Fibroblast of lung (primary cell): ENCODE measurements at places on chromosomes 2 and 18.

- no peak for DNase-seq
Measured at GRCh38 chr2:17497718-17498117, 20.5 kb downstream of the RAD51AP2 start.

- DNase-seq, result peak; percentile 78
Measured at GRCh38 chr2:111117598-111118480, 2.9 kb upstream of the BCL2L11 start.

- DNase-seq, result peak; percentile 22
Measured at GRCh38 chr18:27778441-27778840, 398.5 kb downstream of the CDH2 start.

DNA sequence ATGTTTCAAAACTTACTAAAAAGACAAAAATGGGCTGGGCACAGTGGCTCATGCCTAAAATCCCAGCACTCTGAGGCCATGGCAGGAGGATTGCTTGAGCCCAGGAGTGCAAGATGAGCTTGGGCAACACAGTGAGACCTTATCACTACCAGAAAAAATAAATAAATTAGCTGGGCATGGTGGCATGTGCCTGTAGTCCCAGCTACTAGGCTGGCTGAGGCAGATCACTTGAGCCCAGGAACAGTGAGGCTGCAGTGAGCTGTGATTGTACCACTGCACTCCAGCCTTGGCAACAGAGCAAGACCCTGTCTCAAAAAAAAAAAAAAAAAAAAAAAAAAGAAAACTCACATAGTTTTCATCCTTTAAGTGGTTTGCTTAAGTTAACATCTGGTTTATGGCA lies 6.4 kb downstream of the TSPYL6 start:
- DNase-seq, result no peak

DNA sequence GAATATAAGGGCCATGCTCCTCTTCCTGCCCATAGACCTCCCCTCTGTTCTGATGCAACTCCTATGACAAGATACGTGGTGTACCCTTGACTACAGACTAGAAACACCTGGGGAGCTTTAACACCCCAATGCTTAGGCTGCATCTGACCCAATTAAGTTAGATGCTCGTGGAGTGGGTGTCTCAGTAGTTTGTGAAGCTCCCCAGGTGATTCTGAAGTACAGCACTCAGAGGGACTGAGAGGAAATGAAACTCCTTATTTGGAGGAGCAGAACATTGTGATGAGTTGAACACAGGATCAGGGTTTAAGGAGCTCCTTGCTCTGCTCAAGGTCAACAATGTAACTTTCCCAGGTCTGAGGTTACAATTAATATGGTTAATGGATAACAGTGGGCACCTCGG lies 80.3 kb upstream of the TTC39C start:
- no peak for DNase-seq

DNA sequence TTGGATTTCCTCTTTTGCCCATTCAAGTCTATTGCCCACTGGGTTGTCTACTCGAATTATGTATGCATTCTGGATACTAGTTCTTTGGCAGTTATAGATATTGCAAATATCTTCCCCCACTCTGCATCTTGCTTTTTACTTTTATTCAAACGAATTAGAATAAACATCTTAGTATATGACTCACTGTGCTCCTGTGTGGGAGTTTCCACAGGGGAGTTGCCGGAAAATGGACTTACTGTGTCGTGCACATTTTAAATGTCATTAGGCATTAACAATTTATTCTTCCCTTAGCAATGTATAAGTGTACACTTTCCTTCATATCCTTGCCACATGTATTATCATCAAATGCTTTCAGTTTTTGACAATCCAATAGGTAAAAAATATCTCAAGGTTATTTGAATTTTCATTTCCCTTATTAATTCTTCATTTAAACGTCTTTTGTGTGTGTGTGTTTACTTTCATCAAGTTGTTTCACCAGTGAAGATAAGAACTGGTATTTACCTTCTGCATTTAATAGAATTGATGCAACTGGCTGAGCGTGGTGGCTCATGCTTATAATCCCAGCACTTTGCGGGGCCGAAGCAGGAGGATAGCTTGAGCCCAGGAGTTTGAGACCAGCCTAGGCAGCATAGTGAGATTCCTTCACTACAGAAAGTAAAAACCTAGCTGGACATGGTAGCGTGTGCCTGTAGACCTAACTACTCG lies 4.6 kb upstream of the UGT1A5 start:
- peak; percentile 67 for DNase-seq

GRCh38 chr2:207911856-207912255 lies 113.5 kb downstream of the PLEKHM3 start:
- DNase-seq, result no peak

GRCh38 chr2:160298960-160299359 lies 98.9 kb upstream of the ITGB6 start:
- DNase-seq, result no peak

DNA sequence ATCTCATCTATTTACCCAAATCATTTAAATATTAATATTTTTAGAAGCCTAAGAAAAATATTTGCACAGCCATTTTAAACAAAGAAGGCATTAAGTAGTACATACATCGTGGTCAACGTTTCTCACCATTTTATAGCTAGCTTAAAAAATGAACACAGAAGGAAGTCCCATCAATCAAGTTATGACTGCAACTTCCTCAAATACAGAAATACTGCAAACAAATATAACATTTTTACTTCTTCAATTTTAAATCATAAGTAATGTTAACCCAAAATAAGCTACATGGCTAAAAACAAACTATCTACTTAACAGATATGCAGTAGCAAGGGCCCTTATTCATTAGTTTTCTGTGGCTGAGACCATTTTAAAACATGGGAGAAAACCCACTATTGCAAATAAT lies 30.6 kb downstream of the ITSN2 start:
- DNase-seq, result no peak

DNA sequence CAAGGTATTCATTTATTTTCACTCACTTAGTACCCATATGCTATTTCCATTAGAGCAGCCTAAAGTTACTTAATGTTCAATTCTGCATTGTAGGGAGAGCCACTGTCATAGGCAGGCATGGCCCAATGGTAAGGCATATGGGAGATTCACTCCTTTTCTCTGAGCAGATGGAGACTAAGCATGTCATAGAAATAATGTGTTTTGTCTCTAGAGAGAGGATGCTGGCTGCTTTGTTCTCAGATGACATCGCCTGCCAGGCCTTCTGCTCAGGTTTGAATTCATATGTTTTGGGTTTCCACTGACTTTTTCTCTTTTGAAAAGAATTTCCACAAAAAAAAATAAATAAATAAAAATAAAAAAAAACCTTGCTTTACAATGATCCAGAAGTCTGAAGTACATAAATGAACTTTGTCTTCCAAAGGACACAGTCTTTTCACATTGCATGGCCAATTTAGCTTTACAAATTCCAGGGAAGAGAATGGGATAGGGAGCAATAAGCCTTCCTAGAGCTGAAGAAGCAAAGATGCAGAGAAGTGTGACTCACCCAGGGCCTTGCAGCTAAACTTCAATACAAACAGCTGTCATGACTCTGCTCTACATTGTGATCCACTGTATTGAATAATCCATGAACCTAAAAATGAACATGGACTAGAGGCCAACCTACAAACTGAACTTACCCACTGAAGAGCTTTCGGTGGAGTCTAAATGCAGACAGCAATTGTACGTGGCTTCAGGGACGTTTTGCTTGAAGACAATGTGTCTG lies 422.5 kb downstream of the CMPK2 start:
- peak; percentile 44 for DNase-seq

DNA sequence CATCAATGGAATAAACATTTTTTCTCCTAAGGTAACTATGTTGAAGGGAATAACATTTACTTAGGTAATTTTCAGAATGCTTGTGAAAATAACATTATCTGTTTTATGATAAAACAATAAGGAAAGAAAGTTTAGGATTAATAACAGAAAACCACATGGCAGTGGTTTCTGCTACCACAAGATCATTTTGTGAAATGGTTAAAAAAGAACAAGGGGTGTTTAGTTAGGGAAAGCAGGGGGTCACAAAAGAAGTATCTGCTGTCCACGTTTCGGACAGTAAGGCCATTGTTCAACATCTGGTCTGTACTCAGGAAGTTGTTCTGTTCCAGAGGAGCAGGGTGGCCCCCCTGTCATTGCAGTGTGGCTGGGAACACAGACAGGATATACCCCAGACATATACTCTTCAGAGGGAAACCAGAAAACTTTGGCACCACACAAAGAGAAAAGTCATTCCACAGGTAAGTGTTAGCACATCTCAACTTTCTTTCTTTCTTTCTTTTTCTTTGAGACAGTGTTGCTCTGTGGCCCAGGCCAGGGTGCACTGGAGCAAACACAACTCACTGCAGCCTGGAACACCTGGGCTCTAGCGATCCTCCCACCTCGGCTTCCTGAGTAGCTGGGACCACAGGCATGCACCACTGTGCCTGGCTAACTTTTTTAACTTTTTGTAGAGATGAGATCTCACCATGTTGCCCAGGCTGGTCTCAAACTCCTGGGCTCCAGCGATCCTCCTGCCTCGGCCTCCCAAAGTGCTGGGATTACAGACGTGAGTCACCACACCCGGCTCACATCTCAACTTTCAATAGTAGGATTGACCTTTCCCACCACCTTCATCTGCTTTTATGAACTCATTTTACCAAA lies 14.8 kb upstream of the ARL5A start:
- no peak for DNase-seq

GRCh38 chr2:109130723-109130995 lies 1.7 kb downstream of the SH3RF3 start:
- DNase-seq, result no peak

GRCh38 chr2:241742320-241742939 lies 8.0 kb downstream of the D2HGDH start:
- DNase-seq, result no peak

DNA sequence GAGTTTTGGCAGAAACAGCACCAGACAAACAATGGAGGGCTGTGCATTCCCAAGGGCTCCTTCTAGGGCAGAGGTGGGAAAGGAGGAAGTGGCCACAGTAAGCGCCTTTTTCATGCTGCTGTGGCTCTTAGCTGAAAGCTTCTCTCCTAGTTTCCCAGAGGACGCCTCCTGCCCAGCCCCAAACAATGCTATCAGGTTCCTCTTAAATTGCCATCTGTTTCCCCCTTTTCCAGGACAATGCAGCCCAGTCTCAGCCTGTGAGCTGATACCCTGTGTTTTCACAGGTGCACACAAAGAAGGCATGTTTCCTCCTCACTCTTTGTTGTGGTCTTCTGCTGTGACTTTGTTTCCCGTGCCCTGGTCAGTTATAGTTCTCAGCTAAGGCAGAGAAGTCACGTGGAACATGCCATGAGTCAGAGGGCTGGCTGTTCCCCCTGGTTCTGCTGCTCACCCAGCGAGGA lies 5.4 kb upstream of the FAM124B start:
- DNase-seq, result no peak

DNA sequence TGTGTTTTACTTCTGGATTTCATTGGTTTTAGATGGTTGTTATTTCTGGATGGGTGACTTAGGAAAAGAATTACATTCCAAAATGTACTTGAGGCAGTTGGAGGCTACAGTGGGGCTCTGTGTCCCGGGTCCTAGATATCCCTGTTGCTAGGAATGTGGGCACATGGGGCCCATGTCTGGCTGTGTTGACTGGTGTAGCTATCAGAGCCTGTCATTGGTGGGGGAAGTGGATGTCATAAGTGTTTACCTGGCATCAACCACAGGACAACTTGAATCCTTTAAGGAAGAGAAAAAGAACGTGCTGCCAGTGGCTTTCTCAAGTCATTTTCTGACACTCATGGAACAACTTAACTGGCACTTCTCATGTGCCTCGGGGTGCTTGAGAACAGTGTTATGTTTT lies 30.4 kb downstream of the IL18R1 start:
- DNase-seq, result no peak

- peak; percentile 67 for DNase-seq
Measured at GRCh38 chr2:204325468-204325867, 219.8 kb upstream of the PARD3B start.

DNA sequence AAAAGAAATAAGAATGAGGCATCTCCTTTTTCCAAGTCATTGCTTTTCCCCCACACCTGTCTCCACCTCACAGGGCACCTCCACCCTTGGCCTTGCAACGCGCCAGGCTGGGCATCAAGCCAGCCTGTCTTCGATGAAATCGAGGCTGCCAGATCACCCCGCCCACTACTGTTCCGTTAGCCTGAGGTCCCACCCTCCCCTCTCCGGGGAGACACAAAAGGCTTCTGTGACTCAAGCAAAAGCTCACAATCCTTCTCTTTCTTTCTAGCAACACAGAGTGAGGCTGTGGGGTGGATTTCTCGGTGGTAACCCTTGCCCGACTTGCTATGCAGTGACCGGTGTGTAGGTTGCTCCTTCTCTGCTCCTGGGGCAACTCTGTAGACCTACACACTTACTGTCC lies 9.9 kb downstream of the TNP1 start:
- DNase-seq, result no peak

GRCh38 chr2:45049569-45050336 lies 40.5 kb upstream of the SIX2 start:
- no peak for DNase-seq

DNA sequence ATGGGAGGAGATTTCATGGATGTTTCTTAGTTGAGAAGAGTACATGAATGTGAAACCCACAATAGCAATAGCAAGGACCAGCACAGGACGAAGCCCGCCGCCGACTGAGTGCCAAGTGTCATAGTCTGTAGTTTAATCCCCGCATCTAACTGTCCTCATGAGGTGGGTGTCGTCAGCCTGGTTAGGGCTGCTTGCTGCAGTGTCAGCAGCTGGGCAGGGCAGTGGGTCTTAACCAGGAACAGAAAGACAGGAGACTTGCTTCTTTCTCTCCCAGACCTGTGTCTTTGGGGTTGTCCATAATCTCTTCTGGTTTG lies 146.6 kb downstream of the VAPA start:
- DNase-seq, result no peak

DNA sequence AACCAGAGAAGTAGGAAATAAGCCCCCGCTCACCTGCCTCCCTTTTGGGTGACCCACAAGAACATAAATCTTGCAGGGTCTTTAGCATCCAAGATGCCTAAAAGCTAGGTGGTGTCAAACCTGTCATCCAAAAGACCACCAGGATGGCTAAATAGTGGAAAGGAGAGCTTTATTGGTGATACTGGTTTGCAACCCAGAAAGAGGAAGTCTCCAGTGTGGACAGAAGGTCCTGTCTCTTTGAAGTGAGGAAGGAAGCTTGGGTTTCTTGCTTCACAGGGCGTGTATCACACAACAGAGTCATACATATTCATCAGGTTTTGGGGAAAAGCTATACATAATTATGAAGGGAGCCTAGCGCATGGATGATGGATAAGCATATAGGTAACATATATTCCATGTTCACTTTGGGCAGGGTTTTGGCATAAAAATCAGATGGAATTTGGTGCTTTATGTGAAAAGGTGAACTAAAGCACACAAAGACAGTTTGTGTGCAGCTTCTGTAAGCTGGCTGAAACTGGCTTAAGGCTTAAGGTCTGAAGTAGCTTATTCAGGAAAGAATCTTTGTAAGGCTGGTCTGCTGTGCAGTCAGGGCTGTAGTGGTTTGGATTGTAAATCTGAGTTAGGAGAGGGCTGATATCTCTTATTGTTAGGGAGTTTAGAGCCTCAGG lies 102.2 kb upstream of the MSH2 start:
- DNase-seq, result no peak

- DNase-seq, result peak; percentile 42
Measured at GRCh38 chr2:220781622-220782241, 790.4 kb downstream of the EPHA4 start.

GRCh38 chr18:10521566-10521965 lies 4.3 kb upstream of the NAPG start:
- DNase-seq, result no peak

GRCh38 chr18:58993260-58993659 lies 128.6 kb downstream of the ZNF532 start:
- peak; percentile 91 for DNase-seq

GRCh38 chr2:169808221-169808620 lies 9.6 kb downstream of the SSB start:
- peak; percentile 65 for DNase-seq
